Activated CD4-positive, alpha-beta T cell treated with anti-CD3 and anti-CD28 coated beads, Interleukin-2, amount 50 U/mL, for 48 hours (primary cell): ENCODE measurements at places on chromosomes 6 and 20.

- DNase-seq: no peak
Observed at GRCh38 chr6:3687847-3688246, 63.7 kb downstream of the PXDC1 start.

DNA sequence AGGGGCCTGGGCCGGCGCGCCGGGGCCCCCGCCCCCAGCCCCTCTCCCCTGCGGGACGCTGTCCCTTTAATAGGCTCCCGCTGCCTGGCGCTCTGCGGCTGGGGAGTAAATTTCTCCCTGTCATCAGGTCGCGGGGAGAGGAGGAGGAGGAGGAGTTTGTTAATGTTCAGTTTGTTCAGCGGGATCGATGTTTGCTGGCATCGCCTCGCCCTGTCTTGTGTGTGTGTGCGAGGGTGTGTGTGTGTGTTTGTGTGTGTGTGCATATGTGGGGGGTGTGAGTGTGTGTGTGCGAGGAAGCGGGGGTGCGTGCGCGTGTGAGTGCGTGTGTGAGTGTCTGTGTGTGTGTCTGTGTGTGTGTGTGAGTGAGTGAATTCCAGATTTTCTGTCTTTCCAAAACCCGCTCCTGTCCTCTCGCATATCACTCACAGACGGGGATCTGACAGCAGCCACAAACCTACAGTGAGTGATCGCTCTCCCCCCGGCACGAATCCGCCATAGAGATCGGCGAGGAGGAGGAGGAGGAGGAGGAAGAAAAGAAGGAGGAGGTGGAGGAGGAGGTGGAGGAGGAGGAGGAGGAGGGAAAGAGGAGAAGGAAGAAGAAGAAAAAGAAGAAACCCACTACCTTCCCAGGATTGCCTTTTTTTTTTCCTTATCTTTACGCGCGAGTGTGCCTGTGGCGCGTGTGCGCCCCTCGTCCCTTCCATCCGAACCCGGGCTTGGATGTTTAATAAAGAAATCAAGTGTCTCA, at the start of gene TSHZ2:
TSS of gene TSHZ2 (plus strand) at position 169 of the 748 bp plus-strand sequence. CDS start 936 bp downstream, outside the sequence.
- peak; percentile 59 for DNase-seq

GRCh38 chr6:158625881-158626305, 18.6 kb downstream of the DYNLT1 start:
- no peak for DNase-seq

DNA sequence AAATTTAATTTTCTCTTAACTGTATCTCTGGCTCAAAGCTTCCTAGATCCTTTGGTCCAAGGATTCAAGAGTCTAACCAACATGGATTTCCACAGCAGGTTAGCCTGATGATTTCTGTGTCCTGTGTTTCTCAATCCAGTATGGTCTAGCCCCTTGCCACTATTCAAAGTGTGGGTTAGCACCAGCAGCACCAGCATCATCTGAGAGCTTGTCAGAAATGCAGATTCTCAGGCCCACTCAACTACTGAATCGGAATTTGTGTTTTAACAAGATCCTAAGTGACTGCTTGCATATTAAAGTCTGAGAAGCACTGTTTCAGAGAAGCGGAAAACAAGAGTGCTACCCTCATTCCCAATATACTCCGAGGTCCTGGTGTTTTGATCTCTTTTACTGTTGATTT, 133.8 kb upstream of the PRDM1 start:
- no peak for DNase-seq

- DNase-seq: no peak
Observed at GRCh38 chr6:135922174-135922573, 70.7 kb downstream of the PDE7B start.

- no peak for DNase-seq
Observed at GRCh38 chr6:7176208-7176607, 68.4 kb downstream of the RREB1 start.

GRCh38 chr6:88890860-88891845, 72.3 kb downstream of the RNGTT start:
- no peak for DNase-seq

DNA sequence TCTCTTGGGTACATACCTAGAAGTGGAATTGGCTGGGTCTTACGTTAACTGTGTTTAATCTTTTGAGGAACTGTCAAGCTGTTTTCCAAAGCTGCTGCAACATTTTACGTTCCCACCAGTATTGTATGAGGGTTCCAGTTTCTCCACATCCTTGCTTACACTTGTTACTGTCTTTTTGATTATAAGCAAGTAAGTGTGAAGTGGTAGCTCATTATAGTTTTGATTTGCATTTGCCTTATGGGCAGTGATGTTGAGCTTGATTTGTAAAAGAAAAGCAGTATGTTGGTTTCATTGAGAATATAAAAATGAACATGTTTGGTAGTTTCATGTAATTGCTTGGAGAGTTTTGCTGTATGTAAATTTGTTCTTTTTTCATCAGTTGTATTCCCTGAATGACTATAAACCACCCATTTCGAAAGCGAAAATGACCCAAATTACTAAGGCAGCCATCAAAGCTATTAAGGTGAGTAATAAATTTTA, 40.4 kb downstream of the SCAF8 start:
- no peak for DNase-seq

DNA sequence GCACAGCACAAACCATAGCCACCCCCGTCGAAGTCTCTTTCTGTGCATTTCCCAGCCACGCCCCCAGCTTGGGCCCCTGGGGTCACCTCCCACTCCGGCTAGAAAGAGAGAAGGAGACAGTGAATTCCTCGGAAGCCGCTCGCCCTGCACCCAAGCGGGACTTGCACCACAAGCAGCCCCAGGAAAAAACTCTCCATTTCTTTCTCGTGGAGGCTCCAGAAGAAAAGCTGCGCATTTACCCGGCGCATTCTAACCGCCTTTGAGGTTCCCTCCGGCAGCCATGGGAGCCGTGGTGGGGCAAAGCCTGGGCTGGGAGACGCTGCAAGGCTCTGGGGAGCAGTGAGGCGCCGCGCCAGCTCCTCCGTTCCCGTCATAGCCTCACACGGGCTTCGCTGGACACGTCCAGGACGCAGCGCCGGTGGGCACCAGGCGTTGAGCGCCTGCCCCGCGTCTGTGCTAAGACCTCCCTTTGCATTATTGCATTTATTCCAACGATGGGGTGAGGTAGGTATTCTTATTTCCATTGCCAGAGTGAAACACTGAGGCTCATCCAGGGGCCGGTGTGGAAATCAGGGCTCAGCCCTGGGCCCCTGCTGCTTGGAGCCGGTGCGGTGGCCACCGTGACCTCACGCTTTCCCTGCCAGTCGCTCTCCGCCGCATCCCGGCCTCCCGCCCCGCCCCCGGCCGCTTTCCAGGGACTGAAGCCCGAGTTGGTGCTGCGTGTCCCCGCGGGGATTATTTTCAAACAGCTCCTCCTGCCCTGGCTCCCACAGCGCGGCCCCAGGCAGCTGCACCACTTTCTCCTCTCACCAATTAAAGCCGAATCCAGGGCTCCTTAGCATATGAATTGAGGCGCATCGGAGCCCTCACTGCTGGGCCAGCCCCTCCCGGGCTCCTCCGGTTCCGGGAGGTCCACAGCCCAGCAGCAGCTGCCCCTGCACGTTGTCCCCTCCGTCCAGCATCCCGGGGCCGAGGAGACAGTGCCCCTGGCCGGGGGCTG, 148.3 kb upstream of the AFDN start:
- DNase-seq: no peak

- DNase-seq: no peak
Observed at GRCh38 chr6:144113366-144113765, 18.0 kb upstream of the SF3B5 start.

DNA sequence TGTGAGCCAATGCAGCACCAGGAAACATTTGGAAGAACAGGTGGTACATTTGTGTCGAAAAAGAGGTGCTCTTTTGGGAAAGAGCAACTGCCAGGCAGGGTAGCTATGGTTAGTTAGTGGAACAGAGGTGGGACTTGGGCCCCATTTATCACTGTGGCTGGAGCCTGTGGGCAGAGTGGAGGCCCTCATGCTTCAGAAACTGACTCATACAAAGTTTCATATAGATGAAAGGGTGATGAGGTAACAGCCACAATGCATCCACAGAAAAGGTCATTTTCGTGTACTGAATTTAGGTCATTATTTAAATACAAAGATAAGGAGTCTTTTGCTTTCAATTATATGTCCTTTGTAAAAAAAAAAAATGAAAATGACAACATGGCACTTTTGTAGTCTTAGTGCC, 76.4 kb upstream of the HS3ST5 start:
- DNase-seq: no peak

DNA sequence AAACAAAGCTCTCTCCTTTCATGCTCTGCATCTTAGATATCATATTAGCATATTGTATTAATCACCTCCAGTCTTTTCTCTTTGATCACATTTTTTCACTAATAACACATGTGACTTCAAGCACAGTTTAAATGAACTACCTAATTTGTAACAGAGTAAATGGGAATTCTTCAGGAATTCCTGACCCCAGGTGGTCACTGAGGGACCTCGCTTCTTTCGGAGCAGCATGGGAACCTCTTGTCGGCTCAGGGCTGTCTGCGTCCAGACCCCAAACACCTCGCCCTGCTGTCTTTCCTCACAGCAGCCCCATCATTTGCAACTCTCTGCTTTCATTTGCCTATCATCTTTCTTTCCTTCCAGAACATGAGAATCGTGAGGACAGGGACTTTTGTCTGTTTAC, 103.5 kb downstream of the DACT2 start:
- DNase-seq: no peak

DNA sequence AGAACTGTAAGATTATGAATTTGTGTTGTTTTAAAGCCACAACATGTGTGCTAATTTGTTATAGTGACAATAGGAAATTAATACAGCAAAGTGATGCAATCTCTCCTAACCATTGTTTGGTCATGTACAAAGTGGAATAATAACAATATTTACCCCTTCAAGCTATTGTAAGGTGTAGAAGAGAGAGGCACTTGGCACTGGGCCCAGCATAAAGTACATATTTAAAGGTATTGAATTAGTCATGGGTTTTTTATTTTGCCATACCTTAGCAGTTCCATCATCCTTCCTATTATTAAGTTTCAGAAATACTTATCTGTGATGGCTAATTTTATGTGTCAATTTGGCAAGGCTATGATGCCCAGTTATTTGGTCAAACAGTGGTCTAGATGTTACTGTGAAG, 322.4 kb upstream of the TSHZ2 start:
- no peak for DNase-seq

DNA sequence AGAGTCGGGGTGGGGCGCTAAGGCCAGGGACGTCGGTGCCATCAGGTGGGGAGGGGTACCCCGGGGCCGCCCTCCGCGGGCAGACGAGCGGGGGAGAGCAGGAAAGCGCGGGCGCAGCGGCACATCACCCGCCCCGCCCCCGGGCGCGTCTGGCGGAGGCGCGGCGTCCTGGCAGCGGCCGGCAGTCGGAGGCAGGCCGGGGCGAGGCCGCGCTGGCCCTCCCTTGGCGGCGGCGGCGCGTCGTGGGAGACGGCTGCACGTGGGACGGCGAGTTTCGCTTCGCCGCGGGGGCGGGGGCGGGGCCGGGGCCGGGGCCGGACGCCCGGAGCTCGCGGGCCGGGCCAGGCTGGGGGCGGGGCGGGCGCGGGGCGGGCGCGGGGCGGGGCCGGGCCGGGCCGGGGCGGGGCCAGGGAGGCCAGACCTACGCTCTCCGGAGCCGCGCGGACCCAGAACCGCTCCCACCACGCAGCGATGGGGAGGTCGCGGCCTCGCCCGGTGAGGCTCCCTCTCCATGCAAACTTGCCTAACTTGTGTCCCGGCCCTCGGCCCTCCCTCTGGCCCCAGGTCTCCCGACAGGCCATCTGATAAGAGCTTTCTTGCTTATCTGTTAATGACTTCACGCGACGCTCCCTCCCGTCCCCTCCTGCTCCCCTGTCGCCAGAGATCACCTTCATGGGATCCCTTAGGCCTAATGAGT, 12.5 kb downstream of the ITPR3 start:
- peak; percentile 54 for DNase-seq

DNA sequence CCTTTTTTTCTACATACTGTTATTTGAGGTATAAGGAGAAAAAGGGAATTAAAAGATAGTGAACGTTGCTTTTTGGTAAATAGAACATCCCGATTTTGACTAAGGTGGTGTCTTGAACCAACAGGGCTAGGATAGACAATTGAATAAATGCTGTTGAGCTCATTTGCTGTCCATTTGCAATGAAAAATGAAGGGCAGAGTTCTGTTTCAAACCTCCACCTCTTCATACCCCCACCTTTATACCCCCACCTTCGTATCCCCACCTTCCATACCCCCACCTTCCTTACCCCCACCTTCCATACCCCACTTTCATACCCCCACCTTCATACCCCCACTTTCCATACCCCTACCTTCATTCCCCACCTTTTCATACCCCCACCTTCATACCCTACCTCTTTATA, 93.4 kb upstream of the NAA20 start:
- DNase-seq: no peak

- no peak for DNase-seq
Observed at GRCh38 chr6:75409928-75410327, 83.7 kb downstream of the FILIP1 start.

- DNase-seq: no peak
Observed at GRCh38 chr6:98830146-98830545, 4.2 kb upstream of the POU3F2 start.
